ENCODE measurements at places on chromosomes 2 and 18. TPM values are rescaled to one million over a fixed set of nuclear protein-coding genes. Genes with fewer than 3 reads are reported as not detected.

- no peak for DNase-seq
Observed at GRCh38 chr2:20148923-20149702, 75.8 kb downstream of the SDC1 start.

DNA sequence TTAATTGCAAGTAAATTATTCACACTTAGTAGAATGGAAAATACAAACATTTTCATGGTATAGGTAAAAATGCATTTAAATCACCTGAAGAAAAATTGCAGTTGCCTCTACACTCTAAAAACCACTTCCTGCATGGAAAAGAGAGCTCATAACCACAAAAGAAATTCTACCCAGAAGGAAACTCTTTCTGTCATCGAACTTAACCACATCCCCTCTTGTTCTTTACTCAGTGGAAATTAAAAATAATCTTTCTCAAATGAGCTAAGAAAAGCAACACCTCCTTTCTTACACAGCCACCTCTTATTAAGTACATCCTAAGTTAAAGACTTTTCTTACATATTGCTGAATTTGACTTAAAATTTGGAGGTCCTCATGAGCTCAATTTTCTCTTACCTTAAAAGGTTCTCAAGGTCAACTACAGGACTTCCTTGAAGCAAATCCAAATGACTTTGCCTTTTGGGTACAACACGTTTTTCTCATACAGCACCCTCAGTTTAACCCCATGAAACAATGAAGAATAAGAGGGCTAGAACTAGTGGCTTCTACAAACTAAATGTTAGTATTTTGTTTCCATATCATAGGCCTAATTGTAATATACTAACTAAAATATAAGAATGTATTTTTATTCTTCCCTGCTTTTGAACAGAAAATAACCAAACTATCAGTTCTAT is 109.1 kb upstream of the CRIM1 start:
- DNase-seq: no peak

MC2R gene
- not detected for total RNA-seq

TMEM247 gene
- 27.2 TPM for total RNA-seq

LRP2 gene
- total RNA-seq: 9.3 TPM

- no peak for DNase-seq
Observed at GRCh38 chr18:29003194-29003593, 826.3 kb upstream of the CDH2 start.

DNA sequence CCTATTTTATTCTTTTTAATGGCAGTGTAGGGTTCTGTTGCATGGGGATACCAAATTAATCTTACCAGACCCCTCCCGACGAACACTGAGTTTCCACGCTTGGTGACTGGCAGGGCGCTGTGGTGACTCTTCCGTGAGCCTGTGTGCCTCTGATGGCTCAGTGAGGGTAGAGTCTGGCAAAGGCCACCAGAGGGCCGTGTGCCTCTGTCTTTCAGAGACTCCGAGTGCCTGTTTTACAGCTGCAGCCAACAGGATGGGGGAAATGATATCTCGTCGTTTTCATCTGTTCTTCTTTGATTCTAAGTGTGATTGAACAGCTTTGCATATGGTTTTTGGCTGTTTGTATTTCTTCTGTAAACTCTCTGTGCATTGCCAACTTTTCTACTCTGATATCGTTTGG is 99.8 kb downstream of the ZNF236 start:
- peak; percentile 61 for DNase-seq

DNA sequence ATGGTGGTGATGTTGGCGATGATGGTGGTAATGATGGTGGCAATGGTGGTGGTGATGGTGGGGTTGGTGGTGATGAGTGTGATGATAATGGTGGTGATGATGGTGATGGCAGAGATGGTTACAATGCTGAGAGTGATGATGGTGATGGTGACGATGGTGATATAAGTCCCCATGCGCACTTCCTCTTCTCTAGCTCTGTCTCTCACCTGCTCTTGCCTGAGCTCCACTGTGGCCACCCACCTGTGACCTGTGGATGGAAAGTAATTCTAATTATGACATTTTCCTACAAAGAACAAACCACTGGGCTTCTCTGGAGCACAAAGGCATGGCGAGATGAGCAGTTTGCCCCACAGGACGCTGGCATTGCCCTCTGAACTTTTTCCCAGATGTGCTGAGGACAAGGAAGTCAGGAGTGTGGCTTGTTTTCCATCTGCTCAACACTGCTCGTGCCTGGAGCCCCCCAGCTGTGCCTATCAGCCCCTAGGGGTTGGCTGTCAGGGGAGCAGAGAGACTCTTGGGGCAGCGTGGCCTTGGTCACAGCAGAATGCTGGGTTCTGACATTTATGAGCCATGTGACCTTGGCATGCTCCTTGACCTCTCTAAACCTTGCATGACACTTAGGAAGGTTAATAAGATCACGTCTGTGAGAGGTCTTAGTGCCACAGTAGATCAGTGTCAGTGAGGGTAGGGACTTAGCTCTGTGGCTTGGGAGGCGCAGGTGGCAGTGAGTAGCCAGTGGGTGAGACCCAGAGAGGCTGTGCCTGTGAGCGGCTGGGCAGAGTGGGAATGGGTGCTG is 68.4 kb downstream of the RRM2 start:
- DNase-seq: no peak

- no peak for DNase-seq
Observed at GRCh38 chr2:101981504-101981903, 10.3 kb upstream of the IL1R2 start.

DNA sequence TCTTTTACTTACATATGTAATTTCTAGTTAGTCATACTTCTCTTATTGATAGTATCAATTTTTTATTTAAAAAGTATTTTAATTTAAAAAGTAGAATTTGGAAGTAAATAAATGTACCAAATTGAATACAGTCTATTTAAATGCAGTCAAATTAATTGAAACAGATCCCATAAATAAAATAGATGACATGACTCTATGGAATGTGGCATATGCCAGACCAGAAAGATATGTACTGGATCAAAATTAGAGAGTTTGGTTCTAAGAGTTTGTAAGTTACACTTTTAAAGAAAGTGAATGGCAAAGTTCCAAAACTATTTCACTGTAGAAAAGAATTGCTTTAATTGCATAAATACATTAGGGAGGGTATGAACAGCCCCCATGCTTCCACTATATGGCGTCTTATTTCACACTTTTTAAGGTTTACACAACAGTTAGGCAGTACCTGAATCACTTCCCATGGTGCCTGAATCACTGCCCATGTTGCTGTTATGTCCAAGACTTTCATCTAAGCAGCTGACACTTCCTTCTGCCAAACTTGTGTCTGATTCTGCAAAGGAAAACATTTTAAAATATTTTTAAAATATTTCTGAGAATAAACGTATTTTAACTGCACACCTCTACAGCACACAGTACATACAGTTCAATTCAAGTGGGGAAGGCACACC is 25.2 kb downstream of the IFIH1 start:
- no peak for DNase-seq

INPP5D gene
- 5.7 TPM for total RNA-seq

DNA sequence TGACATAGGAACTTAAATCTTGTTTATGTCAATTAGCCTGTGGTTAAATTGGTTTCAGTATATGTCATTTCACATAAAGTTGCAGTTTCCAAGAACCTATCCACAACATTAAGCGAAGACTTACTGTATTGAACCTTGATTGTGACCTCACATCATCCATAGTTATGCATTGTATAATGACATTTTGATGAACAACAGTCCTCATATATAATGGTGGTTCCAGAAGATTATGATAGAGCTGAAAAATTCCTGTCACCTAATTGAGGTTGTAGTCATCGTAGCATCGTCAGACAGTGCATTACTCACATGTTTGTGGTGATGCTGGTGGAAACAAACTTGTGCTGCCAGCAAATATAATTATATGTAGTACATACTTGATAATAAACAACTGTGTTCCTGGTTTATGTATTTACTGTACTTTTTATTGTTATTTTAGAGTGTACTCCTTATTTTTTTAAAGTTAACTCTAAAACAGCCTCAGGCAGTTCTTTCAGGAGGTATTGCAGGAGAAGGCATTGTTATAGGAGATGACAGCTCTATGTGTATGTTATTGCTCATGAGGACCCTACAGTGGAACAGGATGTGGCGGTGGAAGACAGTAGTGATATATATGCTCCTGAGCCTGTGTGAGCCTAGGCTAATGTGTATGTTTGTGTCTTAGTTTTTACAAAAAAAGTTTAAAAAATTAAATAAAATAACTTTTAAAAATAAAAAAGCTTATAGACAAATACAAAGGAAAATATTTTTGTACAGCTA is 56.6 kb downstream of the UBE2E3 start:
- no peak for DNase-seq

DNA sequence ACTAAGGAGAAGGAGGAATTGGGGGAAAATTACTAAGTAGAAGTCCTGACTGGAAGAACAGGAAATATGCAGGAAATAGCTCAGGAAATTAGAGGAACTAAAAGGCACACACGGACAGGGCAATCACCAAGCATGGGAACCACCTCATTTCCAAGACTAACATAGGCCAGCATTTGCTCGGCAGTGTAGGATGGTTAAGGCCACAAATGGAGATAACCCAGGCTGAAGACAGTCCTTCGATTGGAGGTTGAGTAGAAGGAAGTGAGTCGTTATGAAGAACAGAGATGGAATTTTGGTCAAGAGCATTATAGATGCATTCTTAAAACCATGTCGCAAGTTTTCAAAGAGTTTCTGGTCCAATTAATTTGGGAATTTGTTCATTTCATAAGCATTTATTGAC is 401.4 kb downstream of the ALK start:
- no peak for DNase-seq

GRCh38 chr2:231673348-231673770 is 35.0 kb upstream of the PTMA start:
- no peak for DNase-seq

- DNase-seq: no peak
Observed at GRCh38 chr2:128092656-128093055, 1.7 kb downstream of the UGGT1 start.

DNA sequence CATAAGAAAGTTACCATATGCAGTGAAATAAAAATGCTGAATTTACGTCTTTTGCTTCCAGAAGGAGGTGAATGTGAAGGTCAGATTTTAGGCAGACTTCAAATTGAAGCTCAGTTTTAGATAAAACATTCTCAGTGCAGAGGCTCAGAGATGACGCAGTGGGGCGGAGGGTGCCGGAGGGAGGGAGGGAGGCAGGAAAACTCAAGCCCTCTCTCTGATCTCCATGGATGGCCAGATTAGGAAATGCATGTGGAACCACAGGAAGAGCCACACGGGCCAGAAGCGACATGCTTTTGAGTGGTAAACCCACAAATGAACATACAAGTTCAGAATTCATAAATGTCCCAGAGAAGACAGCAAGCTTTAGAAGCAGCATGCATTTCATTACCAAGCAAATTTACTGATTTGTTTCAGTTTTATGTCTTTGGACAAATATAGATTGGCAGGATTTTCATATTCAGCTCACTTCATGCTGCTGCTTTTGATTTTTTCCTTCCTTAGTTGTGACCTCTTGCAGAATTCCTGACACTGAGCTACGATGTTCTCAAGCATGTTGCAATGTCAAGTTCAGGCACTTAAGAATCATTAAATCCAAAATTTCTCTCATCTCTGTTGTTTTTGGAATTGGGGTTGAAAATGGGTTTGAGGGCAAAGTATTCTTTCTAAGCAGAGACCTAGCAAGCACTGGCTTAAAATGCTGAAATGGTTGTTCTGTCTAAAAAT is 29.7 kb upstream of the APCDD1 start:
- no peak for DNase-seq

- no peak for DNase-seq
Observed at GRCh38 chr2:155983845-155984244, 348.7 kb downstream of the NR4A2 start.

GRCh38 chr18:61569176-61569892 is 236.1 kb downstream of the CDH20 start:
- no peak for DNase-seq

DNA sequence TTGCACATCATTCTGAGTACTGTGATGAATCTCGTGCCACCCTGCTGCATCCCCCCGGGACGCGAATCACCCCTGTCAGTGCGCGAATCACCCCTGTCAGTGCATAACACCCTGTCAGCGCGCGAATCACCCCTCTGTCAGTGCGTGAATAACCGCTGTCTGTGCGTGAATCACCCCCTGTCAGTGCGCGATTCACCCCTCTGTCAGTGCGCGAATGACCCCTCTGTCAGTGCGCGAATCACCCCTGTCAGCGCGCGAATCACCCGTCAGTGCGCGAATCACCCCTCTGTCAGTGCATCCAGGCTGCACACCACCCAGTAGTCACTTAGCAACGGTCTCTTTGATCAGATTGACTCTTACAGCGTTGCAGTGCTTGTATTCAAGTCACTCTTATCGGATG is 134.4 kb upstream of the TPO start:
- DNase-seq: no peak

- no peak for DNase-seq
Observed at GRCh38 chr2:232781765-232782164, 5.4 kb upstream of the KCNJ13 start.

HOXD4 gene
- total RNA-seq: 11.5 TPM

LIMS3 gene
- total RNA-seq: 33.0 TPM

- no peak for DNase-seq
Observed at GRCh38 chr2:65294701-65295100, 67.1 kb downstream of the ACTR2 start.

- peak; percentile 17 for DNase-seq
Observed at GRCh38 chr2:222024932-222025880, 273.6 kb downstream of the PAX3 start.

DNA sequence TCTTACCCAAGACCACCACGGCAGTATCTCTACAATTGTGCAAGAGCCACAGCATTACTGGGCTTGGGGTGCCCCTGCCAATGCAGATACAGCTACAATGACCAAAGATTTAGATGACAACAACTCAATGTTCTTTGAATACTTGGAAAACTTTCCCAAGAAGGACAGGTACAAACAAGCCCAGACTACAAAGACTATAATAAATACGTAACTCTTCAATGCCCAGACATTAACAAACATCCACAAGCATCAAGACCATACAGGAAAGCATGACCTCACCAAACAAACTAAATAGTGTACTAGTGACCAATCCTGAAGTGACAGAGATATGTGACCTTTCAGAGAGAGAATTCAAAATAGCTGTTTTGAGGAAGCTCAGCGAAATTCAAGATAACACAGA is 62.8 kb downstream of the ICA1L start:
- no peak for DNase-seq

DNA sequence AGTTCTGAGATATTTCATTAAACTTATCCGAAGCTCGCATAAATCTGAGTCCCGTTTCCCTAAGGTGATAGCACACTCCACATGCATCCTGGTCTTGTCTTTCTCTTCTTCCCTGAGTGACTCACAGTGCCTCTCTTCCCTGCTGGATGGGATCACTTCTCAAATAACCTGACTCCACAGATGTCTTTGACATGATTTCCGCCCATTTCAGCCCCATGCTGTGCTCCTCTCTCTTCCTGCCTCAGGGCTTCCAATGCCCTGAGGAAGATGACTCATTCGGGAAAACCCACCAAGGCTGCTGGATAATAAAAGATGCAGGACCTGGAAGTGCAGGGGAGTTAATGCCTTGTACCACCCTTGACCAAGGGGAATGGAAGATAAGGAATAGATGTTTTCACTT is 441.7 kb upstream of the SOX11 start:
- DNase-seq: no peak

GRCh38 chr18:27704736-27705361 is 472.1 kb downstream of the CDH2 start:
- no peak for DNase-seq

TRPM8 gene
- 0.79 TPM for total RNA-seq

- peak; percentile 83 for DNase-seq
Observed at GRCh38 chr2:98479959-98480524, 35.4 kb downstream of the INPP4A start.

GRCh38 chr2:128389388-128390086 is 70.9 kb upstream of the HS6ST1 start:
- DNase-seq: no peak

All from testis (tissue), 5 donors.